ENCODE measurements at places on chromosomes 5 and 9.

DNA sequence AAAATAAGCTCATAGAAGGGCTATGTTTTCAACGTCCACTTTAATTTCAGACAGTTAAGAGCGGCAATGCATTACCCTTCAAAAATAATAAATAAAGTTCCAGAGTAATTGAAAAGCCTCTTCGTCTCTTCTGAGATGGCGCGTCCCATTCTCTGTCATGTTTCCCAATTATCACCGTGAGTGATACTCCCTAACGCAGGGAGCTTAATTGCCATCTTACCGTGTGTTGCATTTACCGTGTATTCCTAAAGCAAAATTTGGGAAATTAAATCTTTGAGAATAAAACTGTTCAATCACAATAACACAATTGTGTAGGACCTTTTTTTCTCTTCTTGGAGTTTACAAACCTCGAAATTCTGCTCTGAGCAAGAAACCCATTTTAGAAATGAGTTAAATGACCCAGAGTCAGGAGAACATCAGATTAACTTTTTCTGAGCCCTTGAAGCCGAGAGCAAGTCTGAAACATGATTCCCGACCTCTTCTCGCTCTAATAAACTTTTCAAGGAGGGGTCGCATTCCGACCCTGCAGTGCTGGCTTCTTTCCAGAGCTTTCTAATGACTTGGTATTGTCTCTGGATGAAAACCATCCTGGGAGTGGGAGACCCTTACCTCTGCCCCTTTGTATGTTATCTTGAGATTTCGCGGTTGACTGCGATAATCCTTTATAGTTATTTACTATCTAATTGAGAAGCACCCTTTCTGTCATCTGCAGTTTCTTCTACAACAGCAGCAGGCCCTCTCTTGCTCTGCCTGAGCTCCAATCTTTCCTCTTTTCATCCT, 251.5 kb downstream of the FSTL4 start:
- DNase-seq: no peak

DNA sequence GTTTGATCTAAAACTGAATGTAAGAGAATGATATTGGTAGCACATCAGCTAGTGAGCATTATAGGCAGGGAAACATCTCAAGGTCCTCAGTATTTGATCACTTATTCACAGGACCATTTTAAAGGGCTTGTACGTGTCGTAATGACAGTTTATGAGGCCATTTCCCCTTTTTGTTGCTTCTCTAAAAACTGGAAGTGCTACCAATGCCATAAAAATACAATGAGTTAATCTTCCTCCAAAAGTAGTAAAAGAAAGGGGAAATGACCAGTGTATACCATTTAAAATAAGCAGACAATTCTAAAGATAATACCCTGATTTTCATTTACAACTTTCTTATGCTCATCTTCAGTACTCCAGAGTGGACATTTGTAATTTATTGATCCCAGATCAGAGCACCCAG, 285.8 kb upstream of the PCSK5 start:
- no peak for DNase-seq

DNA sequence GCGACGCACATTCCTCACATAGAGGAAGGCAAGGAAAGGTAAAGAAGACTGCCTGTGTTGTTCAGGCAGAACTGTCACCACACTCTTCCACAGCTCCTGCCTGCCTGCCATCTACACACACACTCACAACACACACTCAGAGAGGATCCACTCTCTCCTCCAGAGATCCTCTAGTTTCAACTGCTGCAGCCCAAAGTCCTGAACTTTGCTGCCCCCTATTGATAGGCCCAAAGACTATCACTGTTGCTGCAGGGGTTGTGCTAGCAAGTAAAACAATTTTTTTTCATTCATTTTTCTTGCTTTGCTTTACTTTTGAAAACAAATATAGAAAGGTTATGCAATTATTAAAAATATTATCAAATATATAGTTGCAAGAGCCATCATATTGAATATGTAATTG, 5.9 kb upstream of the CFAP90 start:
- peak; percentile 14 for DNase-seq

GRCh38 chr9:131618071-131618479, 72.8 kb downstream of the PRRT1B start:
- DNase-seq: peak; percentile 48

All from NCI-H446 (cell line).